ENCODE measurements at places on chromosomes 5 and 9.

DNA sequence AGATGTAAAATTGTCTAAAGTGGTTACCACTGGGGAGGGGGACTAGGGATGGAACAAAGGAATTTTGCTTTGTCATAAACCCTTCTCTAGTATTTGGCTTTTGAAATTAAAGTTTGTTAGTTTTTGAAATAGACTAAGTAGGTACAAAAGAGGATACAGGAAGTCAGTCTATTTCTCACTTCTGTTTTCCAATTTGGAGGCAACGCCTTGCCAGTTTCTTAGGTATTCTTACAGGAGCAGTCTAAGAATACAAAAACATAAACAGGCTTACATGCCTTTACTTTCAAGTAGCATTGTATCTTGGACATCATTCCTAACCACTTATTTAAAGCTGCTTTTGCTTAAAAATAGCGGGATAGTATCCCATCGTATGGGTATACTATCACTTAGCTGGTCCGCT is 34.4 kb downstream of the ALG2 start:
- DNase-seq = no peak

DNA sequence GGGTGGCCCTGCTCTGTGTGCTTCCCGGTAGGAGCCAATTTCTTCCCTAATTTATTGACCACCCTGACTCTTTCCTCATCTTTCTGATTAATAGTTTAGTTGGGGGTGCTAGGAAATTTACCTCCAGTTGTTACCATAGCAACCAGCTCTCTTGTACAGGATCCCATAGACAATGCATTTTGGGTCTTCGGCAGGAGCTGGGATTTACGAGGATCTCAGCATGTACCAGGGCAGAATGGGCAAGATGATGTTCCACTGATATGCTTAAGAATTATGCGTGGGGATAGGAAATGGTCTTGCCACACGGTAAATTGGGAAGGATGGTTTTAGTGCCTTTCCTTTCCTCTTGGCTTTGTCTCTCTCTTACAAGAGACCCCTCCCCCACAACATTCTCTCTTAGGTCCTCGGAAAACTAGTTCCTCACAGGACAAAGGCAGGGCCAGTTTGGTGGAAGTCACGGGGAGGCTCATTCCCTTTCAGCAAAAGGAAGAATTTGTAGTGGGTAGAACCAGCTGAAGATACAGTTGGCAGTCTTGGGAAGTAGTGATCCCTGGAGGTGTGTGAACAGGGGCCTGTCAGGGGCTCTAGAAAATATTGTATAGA is 133.4 kb upstream of the SHB start:
- no peak for DNase-seq

- no peak for DNase-seq
Observed at GRCh38 chr5:158382473-158382872, 523.5 kb upstream of the CLINT1 start.

GRCh38 chr5:123299136-123299535 is 124.1 kb downstream of the CEP120 start:
- no peak for DNase-seq

- no peak for DNase-seq
Observed at GRCh38 chr5:61790678-61791077, 458.6 kb downstream of the ZSWIM6 start.

- no peak for DNase-seq
Observed at GRCh38 chr5:135458921-135459331, 6.8 kb upstream of the TIFAB start.

- no peak for DNase-seq
Observed at GRCh38 chr5:9722601-9723180, 92.5 kb upstream of the TAS2R1 start.

GRCh38 chr5:174501461-174502069 is 222.8 kb upstream of the MSX2 start:
- DNase-seq = no peak

GRCh38 chr9:124007565-124008302 is 3.8 kb upstream of the LHX2 start:
- DNase-seq = no peak

- no peak for DNase-seq
Observed at GRCh38 chr5:114361724-114362196, at the start of gene KCNN2. Gene KCNN2, plus strand, starts transcription at chr5:114362070. Its CDS starts 70 bp downstream, at chr5:114362140.

GRCh38 chr9:93304574-93305496 is 120.9 kb downstream of the WNK2 start:
- DNase-seq = no peak

DNA sequence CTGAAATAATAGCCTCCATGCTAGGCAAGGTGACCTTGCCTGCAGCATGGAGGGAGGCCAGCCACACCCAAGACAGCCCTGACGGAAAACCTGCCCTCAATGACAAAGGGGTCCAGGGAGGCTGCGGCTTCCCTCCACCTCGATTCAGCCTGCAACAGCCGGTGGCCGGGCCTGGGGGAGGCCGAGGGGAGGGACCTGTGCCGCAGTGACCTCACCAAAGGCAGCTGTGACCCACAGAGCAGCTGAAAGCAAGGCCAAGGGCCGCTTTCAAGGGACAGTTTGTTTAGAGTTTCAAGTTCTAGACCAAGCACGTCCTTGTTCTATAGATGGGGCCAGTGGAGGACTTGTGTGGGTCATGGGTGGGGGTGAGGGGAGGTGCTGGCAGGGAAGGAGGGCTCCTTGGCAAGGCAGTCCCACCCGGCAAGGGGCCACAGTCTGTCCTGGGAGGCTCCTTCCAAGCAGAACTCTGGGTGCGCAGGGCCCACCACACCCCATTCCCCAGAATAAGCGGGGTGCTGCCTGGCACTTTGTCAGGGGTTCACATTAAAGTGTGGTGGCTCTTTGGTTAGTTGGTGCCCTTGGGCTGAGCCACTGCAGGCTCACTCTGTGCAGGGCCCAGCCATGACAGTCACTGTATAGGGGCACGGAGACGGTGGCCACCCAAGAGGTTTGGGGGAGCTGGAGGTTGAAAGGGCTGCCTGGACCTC is 226.5 kb downstream of the FANCC start:
- no peak for DNase-seq

DNA sequence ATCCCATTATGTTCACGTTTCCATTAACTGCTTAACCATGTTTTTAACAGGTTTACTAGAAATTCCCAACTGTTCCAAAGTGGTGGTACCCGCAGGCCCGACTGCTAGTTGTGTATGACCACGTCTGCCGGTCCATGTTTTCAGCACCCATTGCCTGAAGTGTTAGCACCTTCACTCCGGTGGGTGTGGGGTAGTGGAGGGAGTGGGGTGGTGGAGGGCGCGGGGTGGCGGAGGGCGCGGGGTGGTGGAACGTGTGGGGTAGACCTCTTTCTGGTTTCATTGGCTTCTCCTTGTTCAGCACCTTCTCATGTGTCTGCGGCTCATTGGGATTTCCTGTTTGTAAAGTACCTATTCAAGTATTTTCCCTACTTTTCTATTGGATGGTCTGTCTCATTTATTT is 37.7 kb downstream of the TPPP start:
- DNase-seq = no peak

- DNase-seq = no peak
Observed at GRCh38 chr9:129661029-129661428, 4.4 kb upstream of the PRRX2 start.

DNA sequence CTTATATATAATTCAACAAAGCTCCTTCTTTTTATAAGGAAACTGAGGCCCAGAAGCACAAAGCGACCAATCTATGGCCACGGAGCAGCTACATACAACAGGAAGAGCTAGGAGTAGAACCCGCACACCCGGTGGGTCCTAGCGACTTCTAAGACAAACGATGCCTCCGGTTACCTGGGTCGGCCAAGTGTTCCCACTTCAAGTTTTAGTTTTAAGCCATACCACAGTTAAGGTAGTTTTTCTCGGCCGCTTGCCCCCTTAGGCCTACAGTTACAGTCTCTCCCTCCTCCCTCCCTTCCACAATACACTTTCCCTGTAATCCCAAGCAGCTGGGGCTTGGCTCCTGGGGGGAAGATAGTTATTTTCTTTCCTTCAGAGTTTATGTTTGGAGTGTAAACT is 533 bp downstream of the SREK1IP1 start:
- DNase-seq = peak; percentile 5

DNA sequence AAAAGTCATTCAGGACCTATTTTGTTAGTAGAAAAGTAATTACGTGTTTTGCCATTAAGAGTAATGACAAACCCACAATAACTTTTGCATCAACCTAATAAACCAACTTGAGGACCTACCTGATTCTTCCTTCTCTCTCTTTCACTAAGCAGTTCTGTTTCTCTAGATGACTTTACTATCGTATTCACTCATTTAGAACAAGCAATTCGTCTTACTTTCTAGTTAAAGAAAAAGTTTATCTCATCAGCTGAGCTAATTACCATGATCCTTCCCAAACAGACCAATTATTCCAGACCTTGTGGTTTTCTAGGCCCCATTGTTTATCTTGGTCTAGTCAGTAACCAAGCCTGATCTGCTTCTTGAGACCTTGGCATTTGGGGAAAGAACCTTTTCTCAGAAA is 49.6 kb upstream of the PRDM9 start:
- DNase-seq = no peak

GRCh38 chr9:121671612-121672155 is 20.2 kb downstream of the DAB2IP start:
- no peak for DNase-seq

DNA sequence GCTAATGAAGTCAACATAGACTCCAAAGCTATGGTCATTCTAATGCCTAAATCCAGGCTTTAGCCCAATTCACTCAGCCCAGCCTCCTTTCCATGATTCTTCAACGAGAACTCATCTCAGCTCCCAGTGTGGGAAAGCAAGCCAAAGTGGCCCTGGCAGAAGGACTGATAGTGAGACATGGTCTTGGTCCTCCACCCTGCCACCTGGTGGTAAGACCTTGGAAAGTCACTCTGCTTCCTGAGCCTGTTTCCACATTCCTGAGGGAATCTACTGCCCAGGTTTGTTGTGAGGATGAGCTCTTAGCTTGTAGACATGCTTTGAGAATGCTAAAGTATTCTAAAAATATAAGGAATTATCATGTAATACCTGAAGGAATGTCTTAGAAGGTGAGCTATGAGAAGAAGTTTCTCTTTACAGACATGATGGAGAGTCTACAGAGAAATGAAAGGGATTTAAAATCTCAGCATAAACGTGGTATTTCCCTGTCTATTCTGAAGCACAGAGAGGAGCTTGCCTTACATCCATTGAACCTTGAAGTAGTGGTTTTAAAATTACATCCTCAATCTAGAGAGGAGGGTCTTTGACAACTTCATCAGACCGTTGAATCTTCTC is 173.5 kb downstream of the TRIM32 start:
- DNase-seq = no peak

DNA sequence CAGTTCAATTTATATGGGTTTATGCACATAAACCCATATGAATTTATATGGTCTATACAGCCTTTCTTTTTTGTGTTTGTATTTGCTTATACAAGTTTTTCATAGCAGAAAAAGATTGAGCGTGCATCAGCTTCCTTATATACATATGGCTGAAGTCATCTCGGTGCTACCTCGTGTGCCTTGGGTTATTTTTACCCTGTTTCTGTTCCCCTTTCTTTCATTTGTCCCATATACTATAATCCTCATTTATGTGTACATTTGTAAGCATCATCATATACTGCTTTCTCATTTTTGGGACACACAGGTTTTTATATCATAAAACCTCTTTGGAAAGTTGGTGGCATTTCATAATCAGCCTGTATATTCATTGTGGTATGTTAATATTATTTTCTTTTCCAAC is 107.8 kb upstream of the ADAMTSL1 start:
- DNase-seq = no peak

DNA sequence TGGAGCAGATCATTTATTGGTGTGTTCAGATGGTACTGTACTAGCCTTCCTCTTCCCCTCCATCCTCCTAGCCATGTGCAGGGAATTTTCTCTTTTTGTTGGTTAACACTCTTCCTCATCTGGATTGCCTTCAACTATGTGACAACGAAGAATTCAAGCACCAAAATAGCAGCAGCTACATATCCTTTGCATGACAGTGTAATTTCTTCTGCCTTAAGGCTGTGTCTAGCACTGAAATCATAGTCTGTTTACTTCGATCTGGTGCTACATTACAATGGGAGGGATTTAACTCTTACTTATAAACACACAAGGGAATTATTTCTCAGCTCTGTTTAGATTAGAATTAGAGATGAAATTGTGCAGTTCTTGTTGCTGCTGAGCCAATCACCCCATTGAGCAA is 260.4 kb downstream of the ARL15 start:
- DNase-seq = no peak

DNA sequence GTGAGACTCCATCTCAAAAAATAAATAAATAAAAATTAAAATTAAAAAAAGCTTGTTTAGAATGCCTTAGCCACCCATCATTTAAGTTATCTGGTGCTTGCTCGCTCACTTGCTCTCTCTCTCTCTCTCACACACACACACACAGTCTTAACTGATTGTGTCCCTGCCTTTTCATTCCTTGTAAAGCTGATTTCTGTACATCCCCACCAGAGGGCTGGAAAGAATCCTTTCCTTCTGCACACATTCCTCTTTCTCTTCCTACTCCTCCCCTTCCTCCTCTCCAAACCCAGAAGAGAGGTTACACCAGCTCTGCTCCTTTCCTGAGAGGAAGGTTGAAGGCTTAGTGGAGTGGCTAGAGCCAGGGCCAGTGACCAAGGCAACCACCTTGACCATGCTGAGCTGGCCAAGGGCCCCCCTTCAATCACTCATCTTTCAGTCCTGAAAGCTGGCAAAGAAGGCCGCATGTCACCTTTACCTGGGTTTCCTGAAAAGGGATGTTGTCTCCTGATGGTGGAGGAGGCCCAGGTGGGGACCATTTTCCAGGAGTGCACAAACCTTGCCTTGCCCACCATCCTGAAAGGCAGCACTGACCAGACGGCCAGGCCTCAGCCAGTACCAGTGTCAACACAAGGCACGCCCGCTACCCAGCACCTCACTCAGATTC is 25.6 kb downstream of the STK10 start:
- no peak for DNase-seq

DNA sequence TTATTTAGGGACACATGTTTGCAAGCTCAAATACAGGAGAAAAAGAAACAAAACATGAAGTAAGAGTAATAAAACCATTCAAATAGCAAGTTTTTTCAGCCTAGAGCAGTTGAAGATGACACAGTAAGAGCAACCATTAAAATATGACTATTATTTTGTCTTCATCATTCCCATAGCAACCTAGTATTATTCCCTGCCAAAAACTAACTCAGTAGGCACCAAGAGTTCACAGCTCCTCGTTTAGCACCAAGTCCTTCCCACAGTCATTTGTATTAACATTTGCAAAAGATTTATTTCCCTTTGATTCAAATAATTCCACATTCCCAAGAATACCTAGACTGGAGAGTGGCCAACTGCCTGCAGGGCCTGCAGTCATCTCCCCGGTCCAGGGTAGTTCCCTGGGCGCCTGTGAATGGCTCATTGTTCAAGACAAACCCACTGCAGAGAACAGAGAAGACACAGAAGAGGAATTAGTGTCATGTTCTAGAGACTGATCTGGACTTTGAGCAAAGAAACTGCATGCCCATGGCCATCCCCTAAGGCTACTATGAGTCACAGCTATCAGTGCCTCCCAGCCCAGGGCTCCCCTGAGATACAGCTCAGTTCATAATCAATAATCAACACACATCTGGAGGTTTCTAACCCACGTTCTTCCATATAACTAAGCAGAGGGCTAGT is 139.1 kb upstream of the MAP3K1 start:
- DNase-seq = no peak

DNA sequence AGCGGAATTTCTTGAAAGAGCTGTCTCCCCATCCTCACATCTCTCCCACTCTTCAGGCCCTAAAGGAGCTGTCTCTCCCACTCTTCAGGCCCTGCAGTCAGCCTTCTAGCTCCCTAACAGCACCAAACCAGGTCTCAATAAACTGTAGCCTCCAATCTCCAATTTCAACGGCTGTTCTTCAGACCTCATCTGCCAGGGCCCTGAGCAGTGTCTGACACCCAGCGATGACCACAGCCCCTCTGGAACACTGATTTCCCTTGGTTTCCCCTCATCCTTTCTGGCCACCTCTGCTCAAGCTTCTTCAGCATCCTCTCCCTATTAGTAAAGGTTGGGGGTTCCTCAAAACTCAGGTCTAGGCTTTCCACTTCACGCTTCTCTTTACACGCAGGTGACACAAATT is 1.6 kb upstream of the P4HA2 start:
- DNase-seq = no peak
